K562 (cell line): ENCODE measurements at places on chromosomes 6 and 20.

DNA sequence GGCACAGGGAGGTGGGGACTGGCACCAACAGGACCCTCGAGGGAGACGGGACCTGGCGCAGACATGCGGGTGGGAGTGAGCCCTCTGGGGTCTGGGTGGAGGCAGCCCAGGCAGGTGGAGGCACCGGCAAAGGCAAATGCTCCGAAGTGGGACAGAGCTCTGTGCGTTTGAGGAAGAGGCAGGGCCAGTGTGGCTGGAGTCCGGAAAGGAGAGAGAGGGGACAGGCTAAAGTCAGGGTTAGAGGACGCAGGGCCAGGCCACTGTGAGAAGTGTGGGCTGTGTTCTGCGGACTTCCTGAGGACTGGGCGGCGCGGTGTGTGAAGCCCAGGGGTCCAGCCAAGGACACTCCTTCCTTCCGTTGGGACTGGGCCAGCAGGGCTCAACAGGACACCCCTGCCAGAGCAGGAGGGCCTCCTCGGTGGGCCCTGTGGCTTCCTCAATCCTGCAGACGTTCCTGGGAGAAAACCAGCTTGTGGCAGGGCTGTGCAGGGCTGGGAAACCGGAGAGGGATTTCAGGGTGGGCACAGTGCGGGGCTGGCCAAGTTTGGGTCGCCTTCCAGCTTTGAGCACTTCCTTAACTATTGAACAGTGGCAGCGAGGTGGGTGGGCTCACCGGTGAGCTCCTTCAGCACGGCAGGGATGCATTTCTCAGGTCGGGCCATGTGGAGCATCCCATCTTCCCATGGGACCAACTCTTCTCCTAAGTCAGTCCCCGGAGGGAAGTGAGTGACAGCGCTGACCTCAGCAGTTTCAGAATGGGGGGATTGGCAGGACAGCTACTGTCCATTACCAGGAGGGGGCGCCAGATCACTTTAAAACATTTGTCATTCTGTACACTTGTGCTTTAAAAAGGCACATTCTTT lies 22.5 kb downstream of the MOCS3 start:
- no peaks in the 10 kb centered on the region for H3K36me3 ChIP-seq
- no peak overlapping the region for H3K4me3 ChIP-seq
- peaks cover 47% of the 10 kb centered on the region for H3K27me3 ChIP-seq
- DNase-seq: peak; percentile 77

DNA sequence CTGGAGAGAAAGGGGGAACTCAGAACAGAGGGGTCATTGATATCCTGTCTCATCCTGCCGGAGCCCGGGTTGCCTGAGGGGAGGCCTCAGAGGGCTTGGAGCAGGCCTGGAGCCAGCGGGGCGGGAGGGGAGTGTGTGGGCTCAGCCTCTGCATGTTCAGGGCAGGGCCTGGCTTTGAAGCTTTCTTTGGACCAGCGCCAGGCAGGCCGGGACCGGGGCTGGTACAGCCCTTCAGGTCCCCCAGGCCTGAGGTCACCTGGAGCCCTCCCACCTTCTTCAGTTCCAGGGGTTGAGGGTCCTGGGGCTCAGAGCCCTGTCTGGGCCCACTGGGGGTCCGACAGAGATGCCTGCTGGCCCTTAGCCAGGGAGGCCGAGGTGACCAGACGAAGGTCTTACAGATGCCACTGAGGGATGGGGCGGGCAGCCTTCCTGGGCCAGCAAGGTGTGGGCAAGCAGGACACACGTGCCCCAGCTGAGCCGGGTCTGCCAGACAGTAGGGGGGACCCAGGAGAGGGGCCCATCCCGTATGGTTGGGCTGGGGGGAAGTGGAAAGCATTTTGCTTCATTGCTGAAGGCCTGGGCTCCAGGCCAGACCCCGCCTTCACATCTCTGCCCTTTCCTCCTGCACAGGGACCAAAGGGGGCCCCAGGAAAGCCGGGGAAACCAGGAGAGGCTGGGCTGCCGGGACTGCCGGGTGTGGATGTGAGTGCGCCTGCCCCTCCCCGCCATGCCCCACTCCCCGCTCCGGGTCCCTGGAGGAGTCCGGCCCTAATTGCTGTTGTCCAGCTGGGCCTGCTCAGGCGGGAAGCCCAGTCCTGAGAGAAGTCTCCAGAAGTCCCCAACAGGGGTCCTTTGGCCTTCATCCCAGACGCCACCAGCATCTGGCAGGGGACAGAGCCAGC lies 2.0 kb downstream of the COL9A3 start:
- H3K4me1 ChIP-seq: peaks cover 11% of the 10 kb centered on the region; the same call in 2 of the 3 replicates
- peaks cover 10% of the 10 kb centered on the region for H3K27me3 ChIP-seq
- H3K4me3 ChIP-seq: no peak overlapping the region
- H3K36me3 ChIP-seq: no peaks in the 10 kb centered on the region
- H3K27ac ChIP-seq: no peak overlapping the region

DNA sequence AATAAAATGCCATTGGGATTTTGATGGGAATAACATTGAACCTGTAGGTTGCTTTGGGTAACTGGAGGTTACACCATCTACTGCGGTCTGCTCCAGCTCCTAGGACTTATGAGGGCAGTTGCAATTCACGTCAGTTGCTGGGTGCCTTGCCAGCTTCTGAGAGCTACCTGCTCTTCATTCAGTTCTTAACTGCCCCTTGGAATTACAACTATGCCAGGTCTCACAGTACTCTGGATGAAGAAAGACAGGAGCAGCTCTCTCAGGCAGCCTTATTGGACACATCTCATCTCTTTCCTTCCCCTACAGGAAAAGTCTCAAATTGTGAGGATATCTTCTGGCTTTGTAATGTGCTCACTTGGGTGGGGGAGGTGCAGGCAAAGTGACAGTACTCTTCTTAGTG lies 1643.3 kb downstream of the GRIK2 start:
- H3K4me1 ChIP-seq: no peaks in the 10 kb centered on the region
- no peak overlapping the region for H3K27ac ChIP-seq
- no peak for DNase-seq
- H3K36me3 ChIP-seq: no peaks in the 10 kb centered on the region
- no peaks in the 10 kb centered on the region for H3K27me3 ChIP-seq

GRCh38 chr20:63178889-63179686 lies 36.8 kb downstream of the YTHDF1 start:
- peaks cover 39% of the 10 kb centered on the region for H3K4me1 ChIP-seq
- H3K27ac ChIP-seq: no peak overlapping the region
- H3K36me3 ChIP-seq: no peaks in the 10 kb centered on the region
- peak overlapping the region; percentile 8; the same call in 1 of the 2 replicates for H3K4me3 ChIP-seq
- DNase-seq: peak; percentile 83

DNA sequence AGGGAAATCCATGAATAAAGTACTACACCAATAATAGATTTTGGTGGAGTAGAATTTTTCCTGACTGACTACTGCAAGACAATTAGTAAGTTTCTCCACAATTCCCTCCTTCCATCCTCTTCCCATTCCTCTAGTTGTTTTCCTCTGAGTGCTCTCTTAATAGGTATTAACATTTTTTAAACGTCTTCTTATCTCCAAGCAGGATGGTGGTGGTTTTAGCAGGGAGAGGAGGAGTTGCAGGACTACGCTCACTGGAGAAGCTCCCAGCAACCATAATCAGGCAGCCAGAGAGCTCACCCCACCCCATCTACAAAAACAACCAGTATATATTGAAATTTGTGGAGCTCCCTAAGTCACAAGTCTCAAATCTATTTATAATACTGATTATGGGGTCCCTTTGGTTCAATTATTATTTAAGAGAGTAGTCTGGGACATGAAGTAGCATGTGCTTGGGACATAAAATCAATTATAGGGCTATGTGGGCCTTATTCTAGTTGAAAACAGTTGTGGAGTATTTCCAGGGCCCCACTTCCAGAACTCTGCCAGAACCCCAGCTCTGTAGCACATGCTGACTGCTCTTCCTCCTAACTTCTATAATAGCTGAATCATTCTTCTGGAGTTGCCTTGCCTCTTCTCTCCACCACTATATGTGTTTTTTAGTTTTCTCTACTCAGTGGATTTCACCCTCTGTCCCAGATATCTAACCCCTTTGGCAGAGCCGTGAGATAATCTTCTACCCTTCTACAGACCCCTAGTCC lies 49.8 kb downstream of the MYB start:
- H3K4me3 ChIP-seq: no peak overlapping the region
- peaks cover 32% of the 10 kb centered on the region for H3K4me1 ChIP-seq
- H3K36me3 ChIP-seq: no peaks in the 10 kb centered on the region
- peak; percentile 44 for DNase-seq
- no peaks in the 10 kb centered on the region for H3K27me3 ChIP-seq

GRCh38 chr6:163702736-163703135 lies 288.2 kb downstream of the QKI start:
- no peak overlapping the region for H3K27ac ChIP-seq
- peaks cover 41% of the 10 kb centered on the region for H3K27me3 ChIP-seq
- H3K4me3 ChIP-seq: no peak overlapping the region
- H3K36me3 ChIP-seq: no peaks in the 10 kb centered on the region

DNA sequence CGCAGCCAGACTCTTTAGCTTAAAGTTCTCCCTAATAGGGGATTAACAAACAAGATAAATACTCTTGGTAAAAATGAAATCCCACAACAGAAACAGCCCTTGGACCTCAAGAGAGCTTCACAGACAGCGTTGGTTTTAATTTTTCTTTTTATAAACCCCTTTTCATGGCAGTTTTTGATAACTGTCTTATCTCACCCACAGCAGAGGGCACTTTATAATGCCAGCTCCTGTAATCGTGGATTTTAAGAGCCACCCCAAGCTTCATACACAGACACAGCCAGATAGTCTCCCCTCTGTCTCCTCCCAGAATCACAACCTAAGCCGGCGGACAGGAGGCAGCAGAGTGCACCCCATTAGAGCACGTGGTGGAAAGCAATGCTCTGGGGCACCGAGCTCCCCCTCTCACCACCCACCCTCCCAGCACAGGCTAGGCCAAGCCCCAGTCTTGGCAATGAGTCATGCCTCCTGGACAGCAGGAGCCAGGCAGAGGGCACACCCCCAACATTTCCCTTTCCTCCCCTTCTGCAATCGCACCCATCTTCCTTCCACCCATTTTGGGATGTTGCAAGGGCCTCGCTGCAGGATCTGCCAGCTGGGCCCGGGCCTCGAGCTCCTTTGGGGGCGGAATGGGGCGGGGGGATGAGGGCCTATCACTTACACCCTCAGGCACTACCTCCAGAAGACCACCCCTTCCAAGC lies 2.4 kb downstream of the JAG1 start:
- H3K4me1 ChIP-seq: no peaks in the 10 kb centered on the region
- peaks cover 3% of the 10 kb centered on the region for H3K27me3 ChIP-seq
- no peak overlapping the region for H3K4me3 ChIP-seq
- DNase-seq: peak; percentile 35
- H3K36me3 ChIP-seq: no peaks in the 10 kb centered on the region

- no peak overlapping the region for H3K4me3 ChIP-seq
- no peaks in the 10 kb centered on the region for H3K36me3 ChIP-seq
- H3K4me1 ChIP-seq: peaks cover 7% of the 10 kb centered on the region; the same call in 1 of the 2 replicates
- peaks cover 12% of the 10 kb centered on the region for H3K27me3 ChIP-seq
- H3K27ac ChIP-seq: no peak overlapping the region
Measured at GRCh38 chr6:11404081-11404480, 133.5 kb upstream of the TMEM170B start.

- H3K4me3 ChIP-seq: no peak overlapping the region
- H3K27ac ChIP-seq: no peak overlapping the region
- H3K36me3 ChIP-seq: no peaks in the 10 kb centered on the region
- no peak for DNase-seq
- no peaks in the 10 kb centered on the region for H3K4me1 ChIP-seq
- H3K27me3 ChIP-seq: peaks cover 25% of the 10 kb centered on the region; the same call in 2 of the 3 replicates
Measured at GRCh38 chr6:168315596-168315995, 4.0 kb downstream of the DACT2 start.

GRCh38 chr6:56096946-56097621 lies 150.3 kb downstream of the COL21A1 start:
- DNase-seq: no peak
- no peaks in the 10 kb centered on the region for H3K27me3 ChIP-seq
- H3K4me3 ChIP-seq: no peak overlapping the region
- H3K36me3 ChIP-seq: no peaks in the 10 kb centered on the region
- H3K4me1 ChIP-seq: no peaks in the 10 kb centered on the region

- no peak overlapping the region for H3K27ac ChIP-seq
- no peak overlapping the region for H3K4me3 ChIP-seq
- H3K4me1 ChIP-seq: no peaks in the 10 kb centered on the region
- peaks cover 32% of the 10 kb centered on the region for H3K36me3 ChIP-seq
- no peaks in the 10 kb centered on the region for H3K27me3 ChIP-seq
Measured at GRCh38 chr6:158793432-158793831, 25.7 kb downstream of the EZR start.
